HTR-8/SVneo (cell line): ENCODE measurements at places on chromosomes 7 and 10.

DNA sequence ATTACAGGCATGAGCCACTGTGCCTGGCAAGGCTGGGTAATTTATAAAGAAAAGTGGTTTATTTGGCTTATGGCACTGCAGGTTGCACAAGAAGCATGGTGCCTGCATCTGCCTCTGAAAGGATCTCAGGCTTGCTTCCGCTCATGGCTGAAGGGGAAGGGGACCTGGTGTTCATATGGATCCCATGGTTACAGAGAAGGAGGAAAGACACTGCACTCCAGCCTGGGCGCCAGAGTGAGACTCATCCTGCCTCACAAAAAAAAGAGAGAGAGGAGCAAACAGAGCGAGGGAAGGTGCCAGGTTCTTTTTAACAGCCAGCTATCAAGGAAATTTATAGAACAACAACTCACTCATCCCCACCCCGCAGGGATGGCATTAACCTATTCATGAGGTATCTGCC lies 36.2 kb downstream of the HIP1 start:
- DNase-seq: no peak

- DNase-seq: no peak
Observed at GRCh38 chr10:132611026-132611910, 73.7 kb downstream of the INPP5A start.

- DNase-seq: no peak
Observed at GRCh38 chr7:2937701-2938513, 93.8 kb upstream of the GNA12 start.

GRCh38 chr7:35819954-35820703 lies 19.3 kb downstream of the SEPTIN7 start:
- no peak for DNase-seq

- DNase-seq: no peak
Observed at GRCh38 chr10:84172467-84173356, 889 bp upstream of the GPR15LG start.

GRCh38 chr7:52362521-52362920 lies 672.9 kb upstream of the POM121L12 start:
- DNase-seq: no peak

DNA sequence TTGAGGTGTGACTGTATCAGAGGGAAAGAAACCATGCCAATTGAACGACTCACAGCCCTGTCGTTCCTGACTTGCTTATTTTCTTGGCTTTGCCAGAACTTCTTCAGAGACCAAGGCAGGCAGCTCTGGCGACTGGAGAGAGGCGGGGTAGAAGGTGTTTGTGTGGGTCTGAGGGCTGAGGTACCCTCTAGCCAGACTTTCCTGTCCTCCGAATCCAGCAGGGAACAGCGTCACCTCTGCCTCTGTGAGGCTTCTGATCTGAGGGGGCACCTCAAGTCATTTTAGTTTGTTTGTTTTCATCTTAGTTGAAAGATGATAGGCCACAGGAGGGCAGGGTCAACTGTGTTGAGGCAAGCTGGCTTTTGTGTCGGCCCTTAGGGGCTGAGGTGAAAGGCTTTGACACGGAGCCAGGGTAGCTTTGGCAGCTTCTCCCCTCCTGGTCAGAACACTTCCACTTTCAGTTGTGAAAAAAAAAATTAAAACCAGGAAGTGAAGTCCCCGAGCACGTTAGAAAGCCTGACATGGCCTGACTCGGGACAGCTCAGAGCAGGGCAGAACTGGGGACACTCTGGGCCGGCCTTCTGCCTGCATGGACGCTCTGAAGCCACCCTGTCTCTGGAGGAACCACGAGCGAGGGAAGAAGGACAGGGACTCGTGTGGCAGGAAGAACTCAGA lies 1.9 kb downstream of the ACSL5 start:
- no peak for DNase-seq

GRCh38 chr7:36957620-36958019 lies 233.3 kb upstream of the AOAH start:
- no peak for DNase-seq

DNA sequence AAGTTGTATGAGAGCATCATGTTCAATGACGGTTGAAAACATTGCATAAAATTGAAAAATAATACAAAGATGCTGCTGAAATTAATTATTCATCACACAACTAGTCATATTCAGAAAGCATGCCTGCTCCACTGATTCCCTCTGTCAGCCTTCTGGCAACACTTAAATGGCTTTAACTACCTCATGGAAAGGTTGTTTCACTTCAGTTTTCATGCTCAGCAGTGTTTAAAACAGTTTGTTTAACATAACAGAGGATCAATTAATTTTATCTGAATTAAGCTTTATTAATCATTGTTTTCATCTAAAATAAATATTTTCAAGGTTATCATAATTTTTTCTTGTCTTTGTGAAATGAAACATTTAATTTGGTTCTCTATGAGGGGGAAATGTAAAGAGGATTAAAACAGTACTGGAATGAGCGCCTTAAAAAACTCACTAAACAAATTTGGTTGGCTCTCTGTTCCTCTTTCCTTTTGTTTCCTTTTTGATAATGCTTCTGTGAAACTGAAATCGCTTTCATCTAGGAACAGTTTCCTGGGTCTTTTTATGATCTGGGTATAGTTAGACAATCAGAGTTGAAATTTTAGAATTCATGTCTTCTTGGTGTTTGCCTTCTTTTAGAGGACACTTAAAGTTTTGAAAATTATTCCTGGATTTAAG lies 427.4 kb downstream of the SH2D4B start:
- DNase-seq: no peak

DNA sequence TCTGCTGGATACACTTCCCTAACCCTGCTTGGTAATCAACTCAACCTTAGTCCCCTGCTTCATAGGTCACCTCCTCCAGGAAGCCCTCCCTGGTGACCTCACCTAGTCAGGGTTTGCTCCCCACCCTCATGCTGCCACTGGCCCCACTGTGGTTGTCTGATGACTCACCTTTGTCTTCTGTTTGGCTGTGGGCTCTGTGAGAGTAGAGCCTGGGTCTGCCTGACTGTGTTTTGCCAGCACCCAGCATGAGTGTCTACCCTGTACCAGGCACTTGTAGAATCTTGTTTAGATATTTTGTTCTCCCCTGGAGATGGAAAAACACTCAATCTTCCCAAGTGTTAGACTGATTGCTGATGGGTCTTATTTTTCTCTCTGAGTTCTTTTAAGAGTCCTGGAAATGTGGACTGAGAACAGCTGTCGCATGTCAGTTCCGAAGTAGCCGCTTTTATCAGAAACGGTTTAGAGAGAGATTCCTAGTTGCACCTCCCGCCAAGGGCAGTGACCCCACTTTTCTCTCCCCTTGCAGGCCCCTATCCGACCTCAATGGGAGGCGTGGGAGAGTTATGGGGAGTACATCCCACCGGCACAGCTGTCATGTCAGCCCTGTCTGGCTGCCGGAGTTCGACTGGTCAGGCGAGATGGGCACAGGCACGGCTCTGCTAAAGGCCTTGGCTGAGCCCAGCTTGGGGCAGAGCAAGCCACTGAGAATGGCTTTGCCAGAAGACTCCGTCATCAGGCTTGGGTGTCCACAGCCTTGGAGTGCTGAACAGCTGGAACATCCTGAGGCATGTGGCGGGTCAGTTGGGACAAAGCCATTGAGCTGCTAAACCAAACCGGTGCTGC lies 134.3 kb downstream of the GRK5 start:
- no peak for DNase-seq

GRCh38 chr7:144937199-144937598 lies 101.3 kb upstream of the TPK1 start:
- DNase-seq: no peak

GRCh38 chr10:119209736-119210355 lies 2.5 kb downstream of the GRK5 start:
- no peak for DNase-seq

- DNase-seq: no peak
Observed at GRCh38 chr10:93126483-93127052, 52.9 kb downstream of the CYP26A1 start.

GRCh38 chr10:8360814-8361509 lies 306.5 kb downstream of the GATA3 start:
- no peak for DNase-seq

GRCh38 chr10:28995497-28995896 lies 293.4 kb upstream of the LYZL1 start:
- DNase-seq: no peak
